ENCODE measurements at places on chromosomes 3 and 15. TPM values are rescaled to one million over a fixed set of nuclear protein-coding genes. Genes with fewer than 3 reads are reported as not detected.

Gene PPP1R14D
- not detected for total RNA-seq

Gene TEX55
- total RNA-seq: not detected

Gene UBA7
- 93.5 TPM for total RNA-seq

Gene B3GALNT1
- total RNA-seq: 1.1 TPM

Gene DUOX2
- not detected for total RNA-seq

Gene NR2F2
- not detected for total RNA-seq

Gene USP13
- total RNA-seq: 12.1 TPM

DNA sequence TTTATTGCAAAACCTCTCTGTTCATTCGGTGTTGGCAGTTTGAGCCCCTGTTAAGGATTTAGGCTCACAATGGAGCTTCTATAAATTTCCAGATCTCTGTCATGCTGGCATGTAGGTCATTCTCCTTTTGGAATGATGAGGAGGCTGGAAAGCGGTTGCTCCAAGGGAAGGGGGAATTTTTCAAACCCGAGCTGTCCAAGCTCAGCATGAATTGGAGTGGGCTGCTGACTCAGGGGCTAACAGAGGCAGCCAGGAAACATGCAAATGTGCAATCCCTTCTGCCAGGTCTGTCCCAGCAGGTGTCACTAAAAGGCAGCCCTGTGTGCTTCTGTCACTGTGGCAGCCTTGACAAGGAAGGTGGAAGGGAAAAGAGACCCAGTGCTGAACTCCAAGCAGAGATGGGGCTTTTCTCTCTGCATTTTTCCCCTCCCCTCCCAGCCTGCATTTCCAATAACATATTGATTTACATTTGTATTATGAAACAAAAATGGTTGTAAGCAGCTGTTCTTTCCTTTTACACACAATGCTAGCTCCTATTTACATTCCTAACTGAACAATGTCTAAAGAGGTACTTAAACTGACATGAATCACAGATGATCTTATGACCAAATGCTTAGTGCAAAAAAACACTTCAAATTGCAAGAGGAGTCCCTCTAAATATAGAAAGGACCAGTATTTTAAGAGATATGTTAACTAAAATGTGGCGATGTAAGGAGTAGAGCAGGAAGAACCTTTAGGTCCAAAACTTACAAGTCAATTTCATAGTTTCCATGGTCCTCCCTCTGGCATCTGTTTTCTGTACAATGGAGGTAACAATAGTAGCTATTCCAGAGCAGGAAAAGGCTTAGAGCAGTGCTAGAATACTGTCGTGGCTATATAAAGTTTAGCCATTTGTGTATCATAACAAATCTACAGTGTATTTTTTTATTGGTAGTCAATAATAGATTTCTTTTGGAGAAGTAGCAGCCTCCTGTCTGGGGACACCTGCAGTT is 84.5 kb upstream of the ATP10A start:
- H3K27ac ChIP-seq: no peak overlapping the region
- no peaks in the 10 kb centered on the region for H3K27me3 ChIP-seq
- DNase-seq: peak; percentile 44
- no peaks in the 10 kb centered on the region for H3K36me3 ChIP-seq

GRCh38 chr3:150410311-150411105 is 2.4 kb downstream of the TSC22D2 start:
- H3K36me3 ChIP-seq: peaks cover 22% of the 10 kb centered on the region
- H3K27ac ChIP-seq: peak overlapping the region; percentile 16
- peaks cover 42% of the 10 kb centered on the region for H3K4me1 ChIP-seq
- H3K27me3 ChIP-seq: no peaks in the 10 kb centered on the region

GRCh38 chr3:4703054-4703480 is 209.9 kb downstream of the ITPR1 start:
- no peak overlapping the region for H3K4me3 ChIP-seq
- H3K27ac ChIP-seq: peak overlapping the region; percentile 26
- H3K27me3 ChIP-seq: no peaks in the 10 kb centered on the region
- peaks cover 26% of the 10 kb centered on the region for H3K36me3 ChIP-seq

DNA sequence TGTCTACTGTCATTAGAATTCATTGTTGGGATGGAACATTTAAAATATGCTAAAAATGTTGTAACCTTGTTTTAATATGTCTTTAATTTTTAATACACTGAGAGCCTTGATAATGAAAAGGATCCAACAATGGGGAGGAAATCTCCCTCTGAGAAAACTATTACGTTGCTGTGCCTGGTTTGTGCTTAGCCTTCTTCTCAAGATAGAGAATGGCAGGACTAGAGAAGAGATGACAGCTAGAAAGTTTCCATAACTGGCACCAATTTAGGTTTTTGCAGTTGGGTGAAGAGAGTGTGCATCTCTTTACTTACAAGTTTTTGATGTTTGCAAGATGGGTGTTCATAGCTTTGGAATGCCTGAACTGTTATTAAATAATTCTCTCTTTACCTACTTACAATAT is 42.6 kb upstream of the NANOGP8 start:
- no peak overlapping the region for H3K27ac ChIP-seq
- H3K4me1 ChIP-seq: no peaks in the 10 kb centered on the region
- no peak for DNase-seq
- no peak overlapping the region for H3K4me3 ChIP-seq

DNA sequence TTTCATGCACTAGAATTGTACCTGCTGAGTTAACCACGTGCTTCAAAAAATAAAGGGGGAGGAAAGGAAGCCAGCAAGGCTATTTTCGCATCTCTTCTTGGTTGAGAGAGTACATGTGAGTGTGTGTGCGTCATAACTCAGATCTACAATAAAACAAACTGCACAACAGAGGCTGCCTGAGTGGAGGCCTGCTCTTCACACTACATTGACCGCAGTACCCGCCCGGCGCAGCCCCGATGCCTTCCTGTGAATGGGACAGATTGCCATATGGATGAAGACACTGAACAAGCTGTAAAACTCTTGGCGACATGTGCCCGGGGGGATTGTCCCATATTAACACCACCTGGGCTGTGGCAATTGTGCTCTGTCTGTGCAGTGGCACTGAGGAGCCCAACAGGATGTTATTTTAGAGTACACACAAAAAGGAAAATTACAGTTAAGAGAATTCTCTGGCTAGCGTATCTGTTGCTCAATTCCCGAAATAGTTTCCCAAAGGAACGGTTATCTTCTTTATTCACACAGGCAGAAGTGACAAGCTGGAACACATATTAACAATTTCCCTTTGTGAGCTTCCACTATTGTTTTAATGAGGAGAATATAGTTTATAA is 551.5 kb downstream of the FOXP1 start:
- peaks cover 39% of the 10 kb centered on the region for H3K36me3 ChIP-seq
- H3K27ac ChIP-seq: peak overlapping the region; percentile 80
- peaks cover 82% of the 10 kb centered on the region for H3K4me1 ChIP-seq
- peak; percentile 26 for DNase-seq
- H3K27me3 ChIP-seq: no peaks in the 10 kb centered on the region

GRCh38 chr15:96595951-96596350 is 265.5 kb downstream of the NR2F2 start:
- H3K27me3 ChIP-seq: peaks cover 19% of the 10 kb centered on the region
- no peak overlapping the region for H3K4me3 ChIP-seq
- H3K27ac ChIP-seq: no peak overlapping the region
- H3K4me1 ChIP-seq: no peaks in the 10 kb centered on the region

- H3K36me3 ChIP-seq: peaks cover 36% of the 10 kb centered on the region
- no peak overlapping the region for H3K27ac ChIP-seq
- no peaks in the 10 kb centered on the region for H3K27me3 ChIP-seq
- peaks cover 52% of the 10 kb centered on the region for H3K4me1 ChIP-seq
- DNase-seq: no peak
These were observed 6.3 kb downstream of the CLK3 start for GRCh38 chr15:74621936-74622335.

DNA sequence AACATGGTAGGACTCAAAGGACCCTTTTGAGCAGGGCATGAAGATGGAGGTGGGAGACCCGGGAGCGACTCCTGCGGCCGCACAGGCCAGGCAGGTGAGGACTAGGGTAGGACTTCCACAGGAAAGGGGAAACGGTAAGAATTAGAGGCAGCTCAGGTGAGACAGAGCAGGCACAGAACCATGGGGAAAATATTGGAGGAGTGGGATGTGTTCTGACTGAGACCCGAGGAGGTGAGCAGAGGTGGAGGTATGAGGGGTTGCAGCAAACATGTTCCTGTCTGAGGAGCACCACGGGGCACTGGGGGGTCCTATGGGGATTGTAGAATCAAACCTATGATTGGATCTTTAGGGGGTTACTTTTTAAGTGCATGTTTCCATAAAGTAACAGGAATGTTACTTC is 1.4 kb upstream of the ISG20 start:
- DNase-seq: no peak
- peak overlapping the region; percentile 96 for H3K27ac ChIP-seq
- H3K36me3 ChIP-seq: peaks cover 35% of the 10 kb centered on the region
- H3K4me1 ChIP-seq: peaks cover 85% of the 10 kb centered on the region
- H3K4me3 ChIP-seq: no peak overlapping the region

DNA sequence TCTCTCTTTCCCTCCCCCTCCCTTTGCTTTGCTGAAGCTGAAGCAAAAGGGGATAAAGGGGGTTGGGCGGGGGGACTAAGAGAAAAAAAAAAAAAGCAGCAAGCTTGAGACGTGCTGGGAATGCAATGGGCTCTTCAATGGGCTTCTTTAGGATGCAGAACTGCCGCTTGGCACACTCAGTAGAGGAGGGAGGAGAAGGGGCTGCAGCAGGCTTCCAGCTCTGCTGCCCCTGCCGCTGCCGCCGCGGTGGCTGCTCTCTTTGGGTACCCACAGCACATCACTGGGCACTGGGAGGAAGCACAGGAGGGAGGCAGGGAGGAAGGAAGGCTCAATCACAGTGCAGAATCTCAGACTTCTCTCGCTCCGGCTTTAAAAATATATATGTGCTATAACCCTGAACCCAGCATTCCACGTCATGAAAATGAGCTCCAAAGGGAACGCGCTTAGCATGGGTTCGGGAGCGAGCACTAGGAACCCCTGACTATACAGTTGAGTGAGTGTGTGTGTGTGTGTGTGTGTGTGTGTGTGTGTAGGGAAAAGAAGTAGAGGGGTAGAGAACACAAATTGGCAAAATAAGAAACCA is 3.5 kb downstream of the SLITRK3 start:
- H3K27ac ChIP-seq: no peak overlapping the region
- DNase-seq: no peak
- no peaks in the 10 kb centered on the region for H3K36me3 ChIP-seq
- peaks cover 24% of the 10 kb centered on the region for H3K4me1 ChIP-seq
- H3K4me3 ChIP-seq: no peak overlapping the region

- DNase-seq: no peak
- peaks cover 7% of the 10 kb centered on the region for H3K4me1 ChIP-seq
- H3K4me3 ChIP-seq: no peak overlapping the region
- no peaks in the 10 kb centered on the region for H3K36me3 ChIP-seq
These were observed 200.1 kb upstream of the GAP43 start for GRCh38 chr3:115423170-115423569.

GRCh38 chr3:139308560-139308959 is 35.3 kb upstream of the MRPS22 start:
- H3K36me3 ChIP-seq: no peaks in the 10 kb centered on the region
- no peak for DNase-seq
- no peaks in the 10 kb centered on the region for H3K4me1 ChIP-seq
- H3K27me3 ChIP-seq: no peaks in the 10 kb centered on the region

DNA sequence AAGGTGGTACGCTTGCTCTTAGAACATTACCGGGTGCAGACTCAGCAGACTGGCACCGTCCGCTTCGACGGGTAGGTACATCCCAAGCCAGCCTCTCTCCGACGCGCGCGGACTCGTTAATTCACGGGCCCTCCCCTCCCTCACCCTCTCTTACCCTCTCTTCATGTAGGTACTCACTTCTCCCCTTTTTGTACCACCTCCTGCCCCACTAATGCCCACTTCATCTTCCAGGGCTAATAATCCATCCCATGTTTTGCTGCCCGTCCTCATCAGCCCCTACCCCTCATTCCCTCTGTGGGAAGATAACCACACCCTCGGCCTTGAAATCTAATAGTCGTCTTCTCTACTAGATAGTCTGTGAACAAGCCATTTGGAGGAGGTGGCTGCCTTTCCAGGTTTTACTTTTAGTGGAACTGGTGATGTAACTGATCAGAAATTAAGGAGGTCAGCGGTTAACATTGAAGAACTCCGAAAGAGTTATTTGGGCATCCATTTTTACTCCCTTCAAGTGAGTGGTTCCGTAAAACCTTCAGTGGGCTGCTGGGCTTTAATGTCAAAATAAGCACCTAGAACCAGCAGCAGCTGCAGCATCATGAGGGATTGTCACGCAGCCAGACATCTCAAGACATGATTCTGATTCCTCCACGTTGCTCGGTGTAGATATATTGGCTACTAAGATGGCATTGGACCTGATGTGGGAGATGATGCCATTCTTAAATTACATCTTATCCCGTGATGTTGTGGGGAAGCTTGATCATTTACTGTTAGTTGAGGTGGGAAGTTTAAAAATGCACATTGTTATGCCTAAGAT is 1.3 kb downstream of the FEM1B start:
- H3K4me3 ChIP-seq: peak overlapping the region; percentile 97
- no peaks in the 10 kb centered on the region for H3K27me3 ChIP-seq
- H3K36me3 ChIP-seq: peaks cover 9% of the 10 kb centered on the region
- peaks cover 48% of the 10 kb centered on the region for H3K4me1 ChIP-seq

- peaks cover 11% of the 10 kb centered on the region for H3K4me1 ChIP-seq
- no peaks in the 10 kb centered on the region for H3K36me3 ChIP-seq
- peaks cover 38% of the 10 kb centered on the region for H3K27me3 ChIP-seq
- DNase-seq: no peak
- no peak overlapping the region for H3K27ac ChIP-seq
These were observed 119.2 kb downstream of the TMEM266 start for GRCh38 chr15:76179023-76179422.

GRCh38 chr3:68793759-68794701 is 138.3 kb downstream of the TAFA4 start:
- no peak overlapping the region for H3K27ac ChIP-seq
- no peaks in the 10 kb centered on the region for H3K36me3 ChIP-seq
- DNase-seq: no peak
- H3K4me3 ChIP-seq: no peak overlapping the region
- no peaks in the 10 kb centered on the region for H3K4me1 ChIP-seq
- peaks cover 5% of the 10 kb centered on the region for H3K27me3 ChIP-seq

DNA sequence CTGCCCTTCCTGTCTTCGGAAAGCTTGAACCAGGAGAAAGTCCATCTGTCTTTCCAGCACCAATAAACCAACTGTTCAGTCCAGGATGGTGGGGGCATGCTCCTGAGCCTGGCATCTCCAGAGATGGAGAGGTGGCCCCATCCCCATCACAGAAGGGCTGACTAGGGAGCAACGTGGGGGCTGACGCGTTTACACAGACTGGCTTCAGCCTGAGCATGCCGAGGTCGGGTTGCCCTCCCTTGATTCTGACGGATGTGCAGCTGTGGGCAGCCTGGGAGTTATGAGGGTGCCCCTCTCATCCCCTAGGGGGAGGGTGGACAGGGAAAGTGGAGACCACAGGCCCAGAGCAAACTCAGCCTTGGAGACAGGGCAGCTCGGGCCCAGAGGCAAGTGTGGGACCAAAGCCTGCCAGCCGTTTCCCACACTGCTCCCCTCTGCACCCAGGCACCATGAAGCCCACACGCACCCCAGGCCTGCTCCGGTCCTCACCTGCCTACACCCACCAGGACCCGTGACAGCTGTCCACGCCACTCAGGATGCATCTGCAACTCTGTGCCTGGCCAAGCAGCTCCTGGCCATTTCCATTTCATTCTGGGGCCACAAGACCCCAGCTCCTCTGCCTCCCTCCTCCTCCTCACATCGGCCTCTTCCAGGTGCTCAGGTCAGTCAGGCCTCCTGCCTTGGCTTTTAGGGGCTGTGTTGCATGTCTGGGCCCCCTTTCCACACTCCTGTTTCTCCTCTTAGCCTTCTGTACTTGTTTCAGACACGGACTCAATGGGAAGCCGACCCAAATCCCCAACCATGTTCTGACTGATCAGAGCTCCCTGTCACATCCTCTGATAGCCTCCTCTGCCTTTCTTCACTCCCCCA is 48.2 kb upstream of the SLC41A3 start:
- H3K4me1 ChIP-seq: no peaks in the 10 kb centered on the region
- no peak overlapping the region for H3K4me3 ChIP-seq
- H3K36me3 ChIP-seq: no peaks in the 10 kb centered on the region
- peaks cover 7% of the 10 kb centered on the region for H3K27me3 ChIP-seq
- H3K27ac ChIP-seq: no peak overlapping the region
